Stimulated activated CD4-positive, alpha-beta T cell treated with anti-CD3 and anti-CD28 coated beads, Interleukin-1b, Interleukin-23, amount 100 ng/mL, for 1 hour (primary cell): ENCODE measurements at places on chromosomes 3 and 15.

GRCh38 chr15:78456426-78456825 is 18.4 kb downstream of the IREB2 start:
- no peak for DNase-seq

DNA sequence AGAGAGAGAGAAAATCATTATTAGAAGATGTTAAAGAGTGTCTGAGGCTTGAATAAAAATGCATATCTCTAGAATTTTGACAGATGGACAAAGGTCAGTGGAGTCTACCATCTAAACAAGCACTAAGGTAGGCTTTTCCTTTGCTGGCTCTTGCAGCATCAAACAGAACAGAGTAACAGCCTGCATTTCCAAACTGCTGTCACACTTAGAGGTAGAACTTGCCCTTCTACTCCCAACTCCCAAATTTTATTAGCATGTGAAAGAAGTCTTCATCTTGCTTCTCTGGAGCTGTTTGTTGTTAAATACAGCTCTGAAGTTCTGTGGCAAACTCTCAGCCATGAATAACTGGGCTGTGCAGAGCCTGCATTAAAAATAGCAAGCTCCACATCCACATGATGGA is 4.1 kb upstream of the MB21D2 start:
- no peak for DNase-seq

- no peak for DNase-seq
Observed at GRCh38 chr3:27590437-27591298, 106.5 kb upstream of the SLC4A7 start.

GRCh38 chr3:174792864-174793263 is 66.3 kb upstream of the NAALADL2 start:
- no peak for DNase-seq

DNA sequence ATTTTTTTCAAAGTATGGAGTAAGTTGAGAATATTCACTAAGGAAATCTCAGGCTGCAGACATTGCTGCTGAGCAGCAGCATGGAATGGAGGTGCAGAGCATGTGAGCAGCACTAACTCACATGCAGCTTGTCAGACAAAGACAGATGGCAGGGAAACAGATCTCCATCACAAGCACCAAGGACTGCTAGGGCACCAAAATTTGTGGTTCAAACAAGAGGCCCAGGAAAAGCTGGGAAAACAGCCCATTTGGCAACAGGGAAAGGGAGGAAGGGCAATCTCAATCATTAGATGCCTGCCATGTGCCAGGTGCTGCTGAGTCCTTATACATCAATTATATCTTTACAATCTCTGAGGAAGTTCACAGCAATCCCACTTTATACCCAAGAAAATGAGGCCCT is 47.2 kb upstream of the EIF1B start:
- no peak for DNase-seq

DNA sequence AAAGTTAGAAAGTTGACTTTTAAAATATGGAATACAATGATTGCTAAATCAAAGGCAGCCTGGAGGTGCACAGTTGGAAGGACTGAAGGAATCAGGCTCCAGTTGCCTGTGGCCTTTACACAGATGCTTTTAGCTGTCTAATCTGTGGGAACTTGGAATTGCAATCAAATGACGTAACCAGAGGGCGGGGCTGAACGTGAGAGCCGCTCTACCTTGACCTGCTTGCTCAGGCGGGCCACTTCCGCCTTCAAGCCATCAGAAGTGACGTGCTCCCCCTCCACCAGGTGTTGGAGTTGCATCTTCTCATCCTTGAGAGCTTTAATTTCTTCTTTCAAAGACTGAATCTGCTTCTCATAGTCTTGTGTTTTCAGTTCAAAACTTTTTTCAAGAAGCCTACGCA is 37.7 kb upstream of the GNB5 start:
- DNase-seq: no peak

- no peak for DNase-seq
Observed at GRCh38 chr3:4532535-4533112, 39.5 kb downstream of the ITPR1 start.

DNA sequence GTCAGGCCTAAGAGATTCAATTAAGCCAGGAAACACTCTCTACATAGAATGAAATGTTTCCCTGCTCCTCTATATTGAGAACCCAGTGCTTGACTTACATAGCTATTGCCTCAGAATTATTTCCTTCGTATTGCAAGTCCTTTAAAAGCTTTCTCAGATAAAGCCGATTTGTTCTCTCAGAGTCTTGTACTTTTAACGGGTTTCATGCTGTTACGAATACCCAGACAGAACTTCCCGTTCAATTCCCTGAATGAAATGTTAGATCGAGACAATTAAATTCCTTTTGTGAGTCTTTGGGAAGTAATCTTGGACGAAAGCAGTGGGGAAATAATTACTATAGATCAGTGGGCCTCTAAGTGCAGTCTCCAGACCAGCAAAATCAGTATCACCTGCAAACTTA is 102.8 kb upstream of the CHL1 start:
- no peak for DNase-seq

DNA sequence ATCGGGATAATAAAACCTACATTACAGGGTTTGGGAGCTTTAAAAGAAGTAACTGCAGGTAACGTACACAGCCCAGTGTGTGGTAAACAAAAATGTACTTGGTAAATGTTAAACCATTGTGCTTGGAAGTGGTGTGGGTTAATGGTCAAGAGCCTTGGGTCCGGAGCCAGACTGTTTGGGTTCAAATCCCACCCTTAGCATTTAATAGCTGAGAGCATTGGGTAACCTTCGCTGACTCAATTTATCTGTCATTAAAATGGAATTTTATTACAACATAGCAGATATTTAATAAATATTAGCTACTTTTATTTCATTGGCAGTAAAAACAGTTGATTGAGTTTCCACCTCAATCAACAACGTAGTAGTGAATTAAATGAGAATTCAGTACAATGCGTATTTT is 1.5 kb downstream of the FSTL1 start:
- DNase-seq: no peak

DNA sequence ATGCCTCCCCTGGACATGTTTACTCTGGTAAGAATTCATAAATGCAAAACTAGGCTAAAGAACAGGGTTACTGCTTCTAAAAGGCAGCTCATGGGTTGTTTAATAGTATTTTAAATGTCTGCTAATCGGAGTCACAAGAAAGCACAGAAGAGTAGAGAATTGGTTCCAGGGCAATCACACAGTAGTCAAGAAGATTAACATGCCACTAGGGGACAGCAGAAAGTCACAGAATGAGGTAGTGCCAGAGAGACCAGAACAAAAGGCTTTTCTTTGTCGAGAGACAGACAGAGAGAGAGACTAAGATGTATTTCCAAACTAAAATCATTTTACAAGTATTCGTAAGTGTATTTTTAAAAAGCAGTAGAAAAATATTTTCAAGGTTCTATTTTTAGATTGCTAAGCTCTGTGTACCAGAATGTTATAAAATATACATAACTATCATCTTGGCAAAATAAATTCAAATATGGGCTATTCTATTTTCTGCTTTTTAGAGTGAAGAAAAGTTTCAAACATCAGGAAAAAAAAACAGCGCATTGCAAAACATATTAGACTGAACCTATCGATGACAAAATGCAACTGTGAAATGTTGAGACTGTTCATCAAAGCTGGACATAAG is 78.3 kb upstream of the CDIN1 start:
- no peak for DNase-seq

GRCh38 chr3:56806407-56806806 is 4.7 kb upstream of the ARHGEF3 start:
- DNase-seq: no peak

GRCh38 chr3:184580376-184580775 is 18.8 kb downstream of the EPHB3 start:
- DNase-seq: no peak

DNA sequence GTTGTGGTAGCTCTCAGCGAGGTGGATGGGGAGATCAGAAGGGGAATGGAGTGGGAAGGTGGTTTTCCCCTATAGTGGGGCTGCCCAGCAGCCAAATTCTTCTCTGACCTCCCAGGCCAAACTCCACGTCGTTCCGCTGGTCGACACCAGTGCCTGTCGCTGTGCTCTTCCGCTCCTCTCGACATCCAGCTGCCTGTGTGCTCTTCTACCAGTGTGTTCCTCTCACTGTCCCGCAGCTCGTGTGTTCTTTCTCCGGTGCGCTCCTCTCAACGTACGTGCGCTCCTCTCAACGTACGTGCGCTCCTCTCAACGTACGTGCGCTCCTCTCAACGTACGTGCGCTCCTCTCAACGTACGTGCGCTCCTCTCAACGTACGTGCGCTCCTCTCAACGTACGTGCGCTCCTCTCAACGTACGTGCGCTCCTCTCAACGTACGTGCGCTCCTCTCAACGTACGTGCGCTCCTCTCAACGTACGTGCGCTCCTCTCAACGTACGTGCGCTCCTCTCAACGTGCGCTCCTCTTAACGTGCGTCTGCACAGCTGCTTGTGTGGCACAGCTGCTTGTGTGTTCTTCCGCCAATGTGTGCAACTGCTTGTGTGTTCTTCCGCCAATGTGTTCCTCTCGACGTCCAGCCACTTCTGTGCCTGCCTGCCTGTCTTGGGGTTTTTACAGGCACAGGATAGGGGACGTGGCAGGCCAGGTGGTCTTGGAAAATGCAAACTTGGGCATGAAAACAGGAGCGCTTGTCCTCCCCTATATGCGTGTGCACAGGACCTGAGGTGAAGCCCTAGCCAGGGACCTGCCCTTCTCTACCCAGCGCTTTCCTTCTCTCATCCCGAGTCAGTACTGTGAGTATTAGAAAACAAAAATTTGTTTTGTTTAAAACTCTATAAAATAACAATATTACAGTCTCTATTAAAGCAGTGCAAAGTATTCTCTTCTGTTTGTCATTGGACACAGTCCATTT is 991.1 kb downstream of the GBE1 start:
- DNase-seq: no peak

- no peak for DNase-seq
Observed at GRCh38 chr15:89146366-89146765, 58.1 kb downstream of the ABHD2 start.

- no peak for DNase-seq
Observed at GRCh38 chr15:80823120-80823519, 44.0 kb downstream of the CEMIP start.

DNA sequence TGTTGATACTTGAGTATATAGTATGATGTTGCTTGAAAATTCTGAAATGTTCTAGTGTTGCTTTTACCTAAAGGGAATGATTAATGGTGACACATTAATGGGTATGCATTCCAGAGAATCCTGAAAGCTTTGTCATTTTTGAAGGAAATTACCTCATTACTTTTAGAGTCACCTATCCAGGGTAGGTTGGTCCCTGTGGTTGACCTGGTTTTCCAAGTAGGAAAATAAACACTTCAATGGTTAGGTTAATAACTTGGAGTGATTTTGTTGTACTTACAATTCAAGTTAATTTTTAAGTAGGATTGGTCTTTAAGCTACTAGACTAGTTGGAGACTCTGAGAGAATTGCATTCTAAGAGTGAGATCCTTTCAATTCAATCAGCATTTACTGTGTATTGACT is 31.0 kb downstream of the MITF start:
- DNase-seq: no peak

- no peak for DNase-seq
Observed at GRCh38 chr15:65033659-65034269, 4.3 kb upstream of the MTFMT start.

DNA sequence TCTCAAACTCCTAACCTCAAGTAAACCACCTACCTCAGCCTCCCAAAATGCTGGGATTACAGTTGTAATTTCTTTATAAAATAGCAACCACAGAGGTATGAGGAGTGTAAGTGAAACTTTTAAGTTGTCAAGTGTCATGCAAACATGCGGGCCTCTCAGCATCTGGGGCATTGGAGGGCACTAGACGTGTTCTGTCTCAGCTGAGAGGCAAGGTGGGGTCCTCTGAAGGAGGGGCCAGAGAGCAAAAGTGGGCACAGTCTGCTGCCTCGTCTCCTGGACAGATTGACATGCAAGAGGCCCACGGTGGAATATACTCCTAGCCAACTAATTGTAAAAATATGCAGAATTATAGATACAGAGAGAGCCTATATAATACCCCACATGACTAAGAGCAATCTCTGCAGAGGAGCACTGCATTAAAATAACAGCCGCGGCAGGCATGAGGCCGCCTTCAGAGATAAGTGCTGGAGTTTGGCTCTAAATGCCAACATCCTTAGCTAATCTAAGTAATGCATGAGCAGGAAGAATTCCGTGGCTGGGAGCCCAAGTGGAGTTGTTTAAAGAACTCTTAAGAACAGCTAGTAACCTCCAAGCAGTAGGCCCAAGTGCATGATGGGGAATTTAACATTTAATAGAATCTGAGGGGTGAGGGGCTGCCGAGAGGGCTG is 87.8 kb upstream of the RNU6-1 start:
- DNase-seq: no peak

DNA sequence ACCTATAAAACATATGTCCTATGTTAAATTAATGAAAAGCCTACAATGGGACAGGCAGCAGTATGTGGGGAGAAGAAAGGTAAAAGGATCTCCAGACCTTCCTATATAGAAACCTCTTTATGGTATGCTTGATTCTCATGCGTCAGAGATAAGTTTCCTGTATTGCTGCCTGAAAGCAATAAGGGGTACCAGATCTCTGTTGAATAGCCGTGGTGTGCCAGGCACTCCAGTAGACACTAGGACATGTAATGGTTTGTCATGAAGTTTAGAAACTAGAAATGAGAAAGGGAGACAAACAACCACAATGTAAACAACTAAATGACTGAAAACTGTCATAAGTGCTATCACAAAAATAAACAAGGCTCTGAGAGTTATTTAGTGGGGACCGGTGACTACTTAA is 168.1 kb downstream of the EFHB start:
- no peak for DNase-seq

- no peak for DNase-seq
Observed at GRCh38 chr3:139052802-139053600, 8.3 kb upstream of the PRR23C start.

DNA sequence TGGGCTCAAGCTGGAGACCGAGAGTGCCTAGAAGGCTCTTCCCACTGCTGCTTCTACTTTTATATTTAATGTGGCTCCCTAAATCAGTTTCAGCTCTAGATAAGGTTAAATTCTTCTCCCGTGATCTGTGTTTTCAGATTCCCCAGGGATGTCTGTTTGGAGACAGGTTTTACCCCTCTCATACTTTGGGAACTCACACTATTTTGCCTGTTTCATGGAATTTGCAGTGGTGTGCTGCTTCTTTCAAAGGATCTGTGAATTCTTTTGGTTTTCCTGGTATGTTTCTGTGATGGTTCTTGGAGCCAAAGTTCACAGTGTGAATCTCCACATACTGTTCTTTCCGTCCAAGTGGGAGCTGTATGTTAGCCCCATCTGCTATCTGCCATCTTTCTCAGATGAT is 238.3 kb upstream of the SLITRK3 start:
- DNase-seq: no peak
